ENCODE measurements at places on chromosomes 1 and 21. TPM values are rescaled to one million over a fixed set of nuclear protein-coding genes. Genes with fewer than 3 reads are reported as not detected.

DNA sequence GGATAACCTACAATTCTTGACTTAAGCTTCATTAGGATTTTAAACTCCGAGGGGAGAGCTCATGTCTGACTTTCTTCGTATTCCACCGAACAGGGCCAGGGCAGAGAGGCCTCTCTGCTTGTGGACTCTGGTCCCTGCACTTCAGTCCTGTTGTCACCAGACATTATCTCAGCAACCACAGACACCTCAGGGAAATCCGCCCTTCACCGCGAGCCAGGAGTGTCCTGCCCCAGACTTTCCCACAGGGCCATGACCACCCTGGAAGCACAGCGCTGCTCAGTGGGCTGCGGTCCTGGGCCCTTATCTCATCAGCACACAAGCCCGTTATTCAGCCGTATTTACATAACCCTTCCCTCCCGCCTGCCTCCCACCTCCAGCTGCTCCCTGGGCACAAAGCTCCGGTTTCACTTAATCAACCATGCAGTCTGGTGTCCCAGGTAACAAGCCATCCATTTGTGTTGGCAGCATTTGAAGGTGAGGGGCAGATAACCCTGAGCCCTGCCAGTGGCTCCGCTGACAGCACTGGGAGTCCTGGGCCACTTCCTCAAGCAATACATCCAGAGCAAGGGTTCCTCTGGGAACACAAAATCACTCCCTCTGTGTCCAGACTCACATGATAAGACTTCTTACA lies 122.8 kb upstream of the RAB4A start:
- DNase-seq = peak; percentile 68

DNA sequence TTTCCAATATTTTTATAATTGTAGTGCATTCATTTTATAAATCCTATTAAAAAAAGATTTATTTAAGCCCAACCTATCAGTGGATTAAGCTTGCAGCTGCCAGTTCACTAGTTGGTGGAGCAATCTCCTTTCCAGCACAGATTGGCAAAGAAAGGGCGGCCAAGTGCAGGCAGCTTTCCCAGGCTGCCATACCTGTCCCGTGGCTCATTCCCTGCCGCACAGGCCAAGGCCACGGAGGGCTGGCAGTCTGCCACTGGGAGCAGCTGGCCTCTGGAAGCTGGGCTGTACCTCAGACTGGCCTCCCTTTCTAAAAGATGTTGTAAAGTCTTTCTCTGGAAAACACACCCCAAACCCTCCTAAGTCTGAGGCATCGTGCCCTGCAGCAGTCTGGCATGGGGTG lies 74.2 kb downstream of the SIM2 start:
- peak; percentile 86 for DNase-seq

GRCh38 chr1:3453891-3454810 lies at the start of gene ARHGEF16:
TSS of gene ARHGEF16 (plus strand) at chr1:3454665. CDS start at chr1:3463085, 8,420 bp downstream.
- peak; percentile 17 for DNase-seq

DNA sequence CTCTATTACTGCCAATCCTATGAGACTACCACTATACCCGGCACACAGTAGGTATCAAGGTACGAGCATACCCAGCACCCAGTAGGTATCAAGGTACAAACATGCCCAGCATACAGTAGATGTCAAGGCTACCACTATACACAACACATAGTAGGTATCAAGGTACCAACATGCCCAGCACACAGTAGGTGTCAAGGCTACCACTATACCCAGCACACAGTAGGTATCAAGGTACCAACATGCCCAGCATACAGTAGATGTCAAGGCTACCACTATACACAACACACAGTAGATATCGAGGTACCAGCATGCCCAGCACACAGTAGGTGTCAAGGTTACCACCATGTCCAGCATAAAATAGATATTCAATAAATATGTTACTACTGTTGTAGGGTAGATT lies 98.4 kb downstream of the C1orf94 start:
- DNase-seq = no peak

GRCh38 chr1:185156288-185156853 lies 382 bp downstream of the TRMT1L start:
- DNase-seq = peak; percentile 31

YRDC gene
- 15.5 TPM for total RNA-seq

Measured in fibroblast of villous mesenchyme (primary cell).